ENCODE measurements at places on chromosomes 7 and 10.

DNA sequence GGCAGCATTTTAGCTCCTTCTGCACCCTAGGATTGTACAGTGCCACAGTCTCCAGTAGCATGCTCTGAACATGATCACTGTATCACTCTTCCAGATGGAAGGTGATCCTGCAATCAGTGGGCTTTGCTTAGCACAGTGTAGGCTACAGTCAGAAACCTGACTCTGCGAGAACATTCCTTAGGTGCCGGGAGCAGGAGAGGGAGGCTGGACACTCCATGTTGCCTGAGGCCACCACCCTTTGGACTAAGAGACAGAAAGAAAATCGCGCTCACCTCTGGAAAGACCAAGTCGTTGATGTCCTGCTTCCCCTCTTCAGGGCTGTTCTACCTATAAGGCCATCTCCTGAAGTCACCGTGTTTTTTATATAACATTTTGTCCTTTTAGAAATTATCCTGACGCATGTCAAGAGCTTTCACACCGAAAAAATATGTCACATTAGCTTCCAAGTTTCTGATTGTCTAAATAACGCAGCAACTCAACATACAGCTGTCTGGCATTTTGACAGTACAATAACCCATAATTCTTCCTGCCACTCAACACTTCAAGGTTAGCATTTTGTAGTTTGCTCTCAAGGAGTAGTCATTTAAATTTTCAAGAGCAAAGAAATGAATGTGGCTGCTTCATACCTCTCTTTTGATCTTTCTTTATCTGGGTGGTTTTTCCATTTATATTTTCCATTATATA, 563.1 kb downstream of the LRMDA start:
- DNase-seq: no peak

DNA sequence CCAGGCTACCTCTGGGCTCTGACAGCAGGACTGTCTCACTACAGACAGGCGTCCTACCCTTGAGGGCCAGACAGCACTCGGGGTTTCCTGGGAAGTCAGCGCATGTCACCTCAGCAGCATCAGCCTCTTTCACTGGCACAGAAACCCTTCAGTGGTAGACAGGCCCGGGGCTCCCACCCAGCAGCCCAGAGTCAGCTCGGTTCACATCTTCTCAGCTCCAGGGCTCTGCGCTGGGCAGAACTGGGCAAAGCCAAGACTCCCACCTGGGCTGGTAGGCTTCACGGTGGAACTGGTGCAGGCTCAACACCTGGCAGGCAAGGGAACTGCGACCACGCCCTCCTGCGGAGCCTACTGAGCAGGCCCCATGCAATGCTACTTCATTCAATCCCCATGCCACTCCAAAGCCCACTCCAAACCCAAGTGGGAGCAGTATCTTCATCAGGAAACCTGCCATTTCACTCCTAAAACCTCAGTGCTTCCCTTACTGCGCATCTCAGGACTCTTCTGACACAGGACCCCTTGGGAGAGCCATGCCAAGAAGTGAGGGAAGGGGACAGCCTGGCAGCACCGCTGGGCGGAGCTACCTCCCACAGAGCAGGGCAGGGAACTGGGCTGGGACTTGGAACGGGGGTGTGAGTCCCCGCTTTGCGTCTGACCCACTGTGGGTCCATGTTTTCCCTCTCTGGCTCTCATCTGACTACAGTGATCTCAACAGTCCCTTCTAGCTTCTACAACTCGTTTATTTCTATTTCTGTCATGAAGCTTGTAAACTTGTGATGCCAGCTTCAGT, 60.4 kb downstream of the SCRN1 start:
- no peak for DNase-seq

DNA sequence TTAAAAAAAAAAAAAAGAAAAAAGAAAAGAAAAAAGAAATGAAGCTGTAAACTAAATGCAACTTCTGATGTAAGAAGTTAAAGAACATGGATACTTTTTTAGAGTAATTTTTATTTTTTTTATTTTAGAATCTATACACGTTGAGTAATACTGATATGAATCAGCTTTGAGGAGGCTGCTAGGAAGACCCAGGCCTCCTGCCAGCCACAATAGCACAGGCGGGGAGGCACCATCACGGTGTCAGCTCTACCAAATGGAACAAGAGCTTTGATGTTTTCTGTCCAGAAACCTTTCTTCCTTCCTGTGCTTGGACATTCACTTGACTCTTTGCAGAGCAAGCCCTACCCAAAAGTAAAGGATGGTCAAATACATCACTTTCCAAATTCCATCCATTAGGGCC, 45.3 kb upstream of the EGR2 start:
- no peak for DNase-seq

DNA sequence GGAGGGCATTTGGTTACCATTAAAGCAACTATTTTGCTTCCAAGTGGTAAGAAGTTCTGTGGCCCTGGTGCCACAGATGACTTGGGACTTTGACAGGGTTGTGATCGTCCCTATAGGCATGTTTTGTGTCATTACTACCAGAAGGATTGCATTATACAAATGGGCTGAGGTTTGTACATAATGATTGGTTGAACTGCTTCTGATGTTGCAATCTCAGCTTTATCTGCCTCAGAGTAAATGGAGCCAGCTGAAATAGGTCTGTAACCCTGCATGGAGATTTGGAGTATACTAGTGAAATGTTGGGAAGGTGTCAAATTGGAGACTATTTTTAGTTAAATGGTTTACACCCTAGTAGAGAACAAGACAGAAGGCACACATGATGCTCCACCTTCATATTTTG, 46.1 kb upstream of the SEPTIN7 start:
- DNase-seq: no peak

GRCh38 chr7:101171442-101171837, 6.1 kb upstream of the VGF start:
- no peak for DNase-seq

GRCh38 chr7:45074528-45075354, 14.0 kb downstream of the NACAD start:
- DNase-seq: no peak

- no peak for DNase-seq
Measured at GRCh38 chr10:71868192-71868697, 17.2 kb upstream of the PSAP start.

- DNase-seq: peak; percentile 43
Measured at GRCh38 chr10:15744217-15744865, 24.6 kb upstream of the ITGA8 start.

- DNase-seq: no peak
Measured at GRCh38 chr10:21650353-21650752, 116.3 kb downstream of the MLLT10 start.

DNA sequence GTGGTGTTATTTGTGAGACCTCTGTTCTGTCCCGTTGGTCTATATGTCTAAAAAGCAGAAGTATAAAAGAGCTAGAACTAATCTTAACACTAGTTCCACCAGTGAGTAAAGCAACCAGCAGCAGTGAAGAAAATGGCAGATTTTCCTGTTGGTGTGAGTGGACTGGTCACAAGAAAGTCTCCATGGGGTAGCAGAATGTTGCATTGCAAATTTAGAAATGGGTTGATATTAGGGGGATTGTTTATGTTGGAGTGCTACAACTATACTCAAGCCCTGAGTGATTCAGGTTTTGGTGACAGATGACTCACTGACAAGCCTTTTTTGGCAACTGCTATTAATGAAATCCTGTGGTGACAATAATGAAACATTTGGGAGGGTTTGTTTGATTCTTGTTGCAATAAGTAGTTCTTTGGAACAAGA, 5.6 kb downstream of the AVL9 start:
- DNase-seq: no peak

DNA sequence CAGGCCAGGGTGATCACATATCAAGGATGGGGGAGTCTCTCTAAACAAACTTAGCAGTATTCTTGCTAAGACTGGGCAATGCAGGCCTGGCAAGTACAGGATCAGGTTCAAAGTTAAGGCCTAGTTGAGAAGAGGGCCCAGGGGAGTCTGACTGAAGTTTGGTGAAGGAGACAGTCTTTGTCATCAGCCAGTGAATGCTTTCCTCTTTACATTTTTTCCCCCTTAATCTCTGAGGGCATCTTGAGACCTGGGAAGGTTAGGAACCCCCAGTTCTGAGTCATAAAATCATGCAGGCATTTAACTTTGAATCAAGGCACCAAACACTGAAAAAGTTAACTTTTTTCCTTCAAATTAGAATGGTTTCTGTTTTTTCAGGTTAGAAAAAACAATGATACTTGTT, 311.5 kb downstream of the REEP3 start:
- DNase-seq: no peak

GRCh38 chr7:119436882-119437281, 836.1 kb upstream of the KCND2 start:
- no peak for DNase-seq

DNA sequence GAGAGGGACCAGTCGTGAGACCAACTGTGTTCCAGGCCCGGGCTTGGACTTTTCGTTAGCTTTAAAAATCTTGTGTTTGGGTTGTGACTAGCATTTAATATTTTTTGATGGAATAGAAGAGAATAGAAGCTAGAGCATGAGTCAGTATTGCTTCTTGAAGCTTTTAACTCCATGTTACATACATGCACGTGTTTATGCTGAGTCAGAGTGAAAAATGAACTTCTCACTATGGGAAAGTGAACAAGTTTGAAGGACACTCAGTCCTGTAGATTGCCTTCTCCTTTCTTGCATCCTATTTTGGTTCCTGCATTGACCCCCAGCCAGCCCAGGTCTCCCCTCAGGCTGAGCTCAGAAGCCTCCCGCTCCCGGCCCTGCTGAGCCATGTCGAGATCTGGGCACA, 31.8 kb downstream of the GHRHR start:
- DNase-seq: no peak

- DNase-seq: no peak
Measured at GRCh38 chr7:2255145-2256139, 13.4 kb downstream of the NUDT1 start.

DNA sequence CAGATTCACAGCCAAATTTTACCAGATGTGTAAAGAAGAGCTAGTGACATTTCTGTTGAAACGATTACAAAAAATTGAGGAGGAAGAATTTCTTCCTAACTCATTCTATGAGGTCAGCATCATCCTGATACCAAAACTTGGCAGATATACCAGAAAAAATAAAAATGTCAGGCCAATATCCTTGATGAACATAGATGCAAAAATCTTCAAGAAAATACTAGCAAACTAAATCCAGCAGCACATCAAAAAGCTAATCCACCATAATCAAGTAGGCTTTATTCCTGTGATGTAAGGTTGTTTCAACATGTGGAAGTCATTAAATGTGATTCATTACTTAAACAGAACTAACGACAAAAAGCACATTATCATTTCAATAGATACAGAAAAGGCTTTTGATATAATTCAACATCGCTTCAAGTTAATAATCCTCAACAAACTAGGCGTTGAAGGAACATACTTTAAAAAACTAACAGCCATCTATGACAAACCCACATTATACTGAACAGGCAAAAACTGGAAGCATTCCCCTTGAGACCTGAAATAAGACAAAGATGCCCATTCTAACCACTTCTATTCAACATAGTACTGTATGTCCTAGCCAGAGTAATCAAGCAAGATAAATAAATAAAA, 807.7 kb upstream of the ZWINT start:
- no peak for DNase-seq

DNA sequence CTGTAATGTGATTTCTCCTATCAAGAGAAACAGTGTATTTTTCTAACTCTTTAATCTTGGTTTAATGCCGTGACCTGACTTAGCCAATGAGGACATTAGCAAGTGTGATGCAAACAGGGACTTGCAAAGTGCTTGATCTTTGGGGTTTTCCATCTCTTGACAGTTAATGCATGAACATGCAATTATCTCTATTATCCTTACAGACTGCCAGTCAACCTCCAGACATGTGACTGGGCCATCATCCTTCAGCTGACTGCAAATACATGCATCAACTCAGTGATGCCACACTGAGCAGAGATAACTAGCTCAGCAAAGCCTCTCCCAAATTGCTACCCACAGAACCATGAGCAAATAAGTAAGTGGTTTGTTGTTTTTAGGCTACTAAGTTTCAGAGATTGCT, 409.6 kb downstream of the GPAM start:
- no peak for DNase-seq

Data from activated CD4-positive, alpha-beta memory T cell treated with anti-CD3 and anti-CD28 coated beads, Interleukin-2, amount 10 ng/mL, durations not matched to agents 7 days and 5 days (primary cell).